Stimulated activated CD8-positive, alpha-beta memory T cell treated with anti-CD3 and anti-CD28 coated beads, Interleukin-4, amount 100 ng/mL, for 1 hour (primary cell): ENCODE measurements at places on chromosomes 5 and 9.

GRCh38 chr9:5515261-5515650 is 4.9 kb downstream of the PDCD1LG2 start:
- DNase-seq: no peak

DNA sequence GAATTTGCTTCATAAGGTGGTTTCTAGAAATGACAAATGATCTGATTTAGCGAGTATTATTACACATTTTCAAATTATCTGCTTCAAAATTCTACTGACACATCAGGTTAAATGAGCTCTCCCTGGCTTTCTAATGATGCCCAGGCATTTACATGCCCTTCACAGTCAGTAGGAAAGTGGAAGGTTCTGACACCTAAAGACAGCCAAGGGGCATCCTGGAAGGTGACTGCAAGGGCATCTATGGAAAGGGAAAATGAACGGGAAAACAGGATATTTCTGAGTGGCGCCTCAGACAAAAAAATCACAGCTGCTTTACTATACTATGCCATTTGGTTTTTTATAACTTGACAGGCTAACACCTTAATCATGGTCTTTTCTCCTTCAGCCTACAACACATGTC is 31.0 kb downstream of the ANKH start:
- DNase-seq: no peak

DNA sequence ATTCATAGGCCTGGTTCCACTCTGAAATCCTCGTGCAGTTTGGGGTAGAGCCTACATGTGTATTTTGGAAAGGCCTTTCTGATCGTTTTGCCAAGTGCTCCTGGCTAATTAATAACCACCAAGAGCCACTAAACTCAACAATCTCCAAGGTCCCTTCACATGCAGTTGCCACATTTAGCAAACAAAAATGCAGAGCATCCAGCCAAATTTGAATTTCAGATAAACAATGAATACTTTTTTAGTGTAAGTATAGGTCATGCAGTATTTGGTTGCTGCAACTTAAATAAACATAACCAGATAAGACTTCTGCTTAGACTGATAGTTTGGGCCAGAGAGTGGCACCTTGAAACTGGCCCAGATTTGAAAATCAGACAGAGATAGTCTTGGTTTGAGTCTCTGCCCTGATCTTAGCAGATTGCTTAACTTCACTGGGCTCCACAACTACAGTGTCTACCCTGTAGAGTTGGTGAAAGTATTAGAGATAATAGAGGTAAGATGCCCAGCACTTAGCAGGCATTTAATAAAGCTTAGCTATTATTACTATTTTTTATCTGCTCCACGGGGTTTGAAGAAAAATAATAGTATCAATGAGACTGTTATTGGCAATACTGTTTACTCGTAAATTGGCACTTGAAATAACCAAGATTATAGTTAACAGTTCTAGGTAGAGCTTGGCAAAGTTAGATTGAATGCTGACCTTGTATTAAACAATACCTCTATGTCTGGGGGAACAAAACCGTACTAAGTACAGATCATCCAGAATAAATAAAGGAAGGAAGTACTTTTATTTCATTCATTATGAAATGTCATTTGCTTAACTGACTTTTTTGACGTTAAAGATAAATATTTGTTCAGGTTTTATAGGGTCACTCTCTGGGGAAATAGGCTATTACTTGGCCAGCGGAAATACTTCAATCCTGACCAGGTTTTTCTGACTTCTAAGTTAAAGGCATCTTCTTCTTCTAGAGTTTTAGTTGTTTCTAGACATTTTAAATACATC is 274.8 kb downstream of the DOCK8 start:
- no peak for DNase-seq

DNA sequence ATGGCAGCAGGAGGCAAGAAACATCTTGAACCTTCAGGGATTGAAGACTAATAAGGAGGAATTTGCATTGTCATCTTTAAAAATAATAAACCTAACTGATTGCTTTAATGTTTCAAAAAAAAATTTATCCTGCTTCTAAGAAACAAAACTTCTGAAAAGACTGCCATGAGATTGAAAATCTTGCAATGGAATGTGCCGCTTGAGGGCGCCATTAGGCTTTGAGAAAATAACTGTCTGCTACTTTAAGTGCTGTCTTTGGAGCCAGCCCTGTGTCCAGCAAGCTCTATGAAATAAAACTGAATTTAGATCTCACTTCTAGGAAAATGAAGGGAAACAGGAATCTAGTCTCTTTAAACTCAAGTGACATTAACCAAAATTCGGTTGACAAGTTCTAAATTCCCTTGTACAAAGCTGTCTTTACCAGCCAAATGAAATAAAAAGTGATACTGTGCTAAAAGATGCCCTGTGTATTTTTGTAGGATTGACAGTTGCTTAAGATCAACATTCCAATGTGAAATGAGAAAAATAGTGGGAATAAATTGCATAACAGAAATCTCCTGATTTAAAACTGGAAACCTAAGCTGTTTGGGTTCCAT is 79.4 kb downstream of the ESM1 start:
- DNase-seq: peak; percentile 35

DNA sequence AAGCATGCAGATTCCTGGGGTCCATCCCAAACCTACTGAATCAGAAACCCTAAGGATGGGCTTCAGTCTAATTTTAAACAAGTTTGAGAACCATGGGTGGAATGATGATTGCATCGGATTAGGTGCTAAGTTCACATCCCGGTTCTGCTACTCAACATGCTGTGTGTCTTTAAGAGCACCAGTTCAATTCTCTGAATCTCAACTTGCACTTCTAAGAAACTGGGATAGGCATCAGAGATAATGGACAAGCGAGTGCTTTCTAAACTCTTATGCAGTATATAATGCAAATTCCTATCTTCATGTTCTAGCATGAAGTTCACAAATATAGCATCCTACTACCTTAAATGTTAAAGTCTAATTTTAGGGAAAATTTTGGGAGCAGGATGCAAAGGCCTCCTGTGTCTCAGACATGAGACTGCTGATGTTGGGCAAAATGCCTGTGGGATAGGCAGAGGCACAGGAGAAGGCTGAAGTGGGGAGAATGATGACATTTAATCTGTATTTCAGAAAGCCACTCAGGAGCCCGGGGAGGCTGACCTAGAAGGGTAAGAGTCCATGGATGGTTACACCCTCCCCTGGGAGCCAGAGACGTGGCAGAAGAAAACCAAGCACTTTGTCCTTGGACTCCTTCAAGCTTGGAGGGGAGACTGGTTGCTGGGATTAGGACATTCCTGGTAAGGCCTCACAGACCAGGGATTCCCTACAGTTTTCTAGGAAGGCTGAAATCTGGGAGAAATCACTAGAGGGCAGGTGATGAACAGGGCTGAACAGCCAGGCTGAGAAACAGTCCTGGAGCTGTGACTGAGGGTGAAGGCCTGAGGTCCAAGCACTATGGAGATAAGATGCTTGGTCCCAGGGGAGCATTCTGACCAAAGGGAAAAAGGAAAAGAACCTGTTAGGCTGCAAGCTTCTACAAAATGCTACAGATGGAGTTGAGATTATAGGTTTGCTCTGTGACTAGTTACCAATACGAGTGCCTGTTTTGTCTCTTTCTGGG is 311.9 kb upstream of the PANK3 start:
- no peak for DNase-seq

- DNase-seq: no peak
Observed at GRCh38 chr9:90921969-90922368, 120.3 kb downstream of the SYK start.

DNA sequence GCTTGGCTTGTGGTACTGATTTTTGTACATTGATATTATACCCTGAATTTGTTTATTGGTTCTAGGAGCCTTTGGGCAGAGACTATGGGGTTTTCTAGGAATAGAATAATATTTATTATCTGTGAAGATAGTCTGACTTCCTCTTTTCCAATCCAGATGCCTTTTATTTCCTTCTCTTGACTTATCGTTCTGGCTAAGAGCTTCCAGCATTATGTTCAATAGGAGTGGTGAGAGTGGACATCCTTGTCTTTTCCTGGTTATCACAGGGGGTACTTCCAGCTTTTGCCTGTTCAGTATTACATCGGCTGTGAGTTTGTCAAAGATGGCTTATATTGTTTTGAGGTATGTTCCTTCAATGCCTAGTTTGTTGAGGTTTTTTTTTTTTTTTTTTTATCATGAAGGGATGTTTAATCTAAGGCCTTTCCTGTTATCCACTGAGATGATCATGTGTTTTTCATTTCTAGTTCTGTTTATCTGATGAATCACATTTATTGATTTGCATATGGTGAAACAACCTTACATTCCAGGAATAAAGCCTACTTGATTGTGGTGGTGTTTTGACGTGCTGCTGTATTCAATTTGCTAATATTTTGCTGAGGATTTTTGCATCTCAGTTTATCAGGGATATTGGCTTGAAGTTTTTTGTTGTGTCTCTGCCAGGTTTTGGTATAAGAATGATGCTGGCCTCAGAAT is 77.5 kb downstream of the CERT1 start:
- DNase-seq: no peak

DNA sequence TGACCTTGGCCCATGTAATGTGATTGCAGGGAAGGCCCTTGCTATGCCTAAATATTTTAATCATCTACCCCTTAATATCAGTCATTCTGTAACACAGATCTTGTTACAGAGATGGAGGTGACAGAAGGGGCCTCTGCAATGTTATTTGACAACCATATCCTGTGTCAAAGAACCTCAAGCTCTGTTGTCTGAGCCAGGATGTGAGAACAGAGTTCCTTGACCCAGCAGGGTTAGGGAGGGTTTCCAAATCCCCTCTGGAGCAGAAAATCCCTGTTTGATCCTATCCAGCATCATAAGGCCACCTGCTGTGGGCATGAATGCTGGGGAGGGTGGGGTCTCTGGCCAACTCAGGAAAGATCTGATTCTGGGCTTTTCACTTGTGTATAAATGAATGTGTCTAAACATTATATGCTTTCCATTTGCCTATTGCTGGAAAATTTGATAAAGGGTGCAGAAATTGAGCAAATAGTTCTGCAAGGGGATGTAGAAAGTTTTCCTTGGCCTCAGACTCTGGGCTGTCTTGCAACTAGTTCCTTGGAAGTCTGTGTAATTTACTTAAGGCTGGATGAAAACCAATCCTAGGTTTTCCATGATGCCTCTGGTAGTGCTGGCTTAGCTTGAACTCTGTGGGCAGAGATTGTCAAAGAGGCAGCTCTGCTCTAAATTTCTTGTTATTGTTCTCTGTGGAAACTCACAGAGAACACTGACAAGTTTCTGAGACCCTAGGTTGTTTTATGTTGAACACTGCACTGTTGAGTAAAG is 71.0 kb downstream of the PGM5 start:
- no peak for DNase-seq
